ENCODE measurements at places on chromosomes 4 and X.

GRCh38 chrX:39816871-39817731 lies 280.7 kb downstream of the BCOR start:
- DNase-seq: no peak

- no peak for DNase-seq
These were observed 309.3 kb upstream of the FGF13 start for GRCh38 chrX:139020801-139021200.

GRCh38 chr4:24274381-24274941 lies 309.9 kb downstream of the DHX15 start:
- DNase-seq: no peak

DNA sequence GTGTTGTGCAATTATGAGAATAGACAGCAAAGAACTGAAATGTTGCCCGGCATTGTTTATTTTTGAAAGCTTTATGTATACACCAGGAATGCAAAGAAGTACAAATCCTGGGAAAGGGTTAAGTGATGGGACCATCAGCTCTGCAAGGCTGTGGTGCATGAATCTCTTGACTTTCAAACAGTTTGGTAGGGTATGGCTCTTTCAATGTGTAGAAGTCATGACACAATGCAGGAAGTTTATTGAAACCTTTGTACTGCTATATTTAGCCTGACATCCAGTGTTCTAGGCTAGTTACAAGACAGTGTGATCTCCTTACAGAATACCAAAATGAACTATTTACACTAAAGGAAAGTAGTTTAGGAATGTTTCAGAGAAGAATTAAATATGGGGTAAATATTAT lies 206.8 kb upstream of the HAND2 start:
- DNase-seq: no peak

GRCh38 chrX:133950214-133950613 lies 35.2 kb downstream of the GPC3 start:
- DNase-seq: no peak

GRCh38 chrX:132411310-132411977 lies 77.4 kb downstream of the MBNL3 start:
- no peak for DNase-seq

DNA sequence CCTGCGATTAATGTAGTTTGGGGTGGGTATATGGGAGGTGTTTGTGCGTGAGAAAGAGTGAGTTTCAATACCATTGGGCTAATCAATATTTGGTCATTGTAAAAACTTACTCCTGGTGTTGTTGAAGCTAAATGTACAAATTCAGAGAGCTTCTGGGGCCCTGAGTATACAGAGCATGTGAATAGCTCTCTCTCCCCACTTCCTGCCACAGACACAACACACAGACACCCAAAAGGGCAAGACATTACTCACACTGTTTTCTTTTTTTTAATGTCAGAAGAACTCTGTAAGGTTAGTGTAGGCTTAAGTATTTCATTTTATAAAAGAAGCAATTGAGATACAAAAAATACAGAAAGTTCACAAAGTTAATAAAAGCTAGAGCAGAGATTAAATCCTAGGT lies 151.3 kb upstream of the KCNIP4 start:
- DNase-seq: no peak

DNA sequence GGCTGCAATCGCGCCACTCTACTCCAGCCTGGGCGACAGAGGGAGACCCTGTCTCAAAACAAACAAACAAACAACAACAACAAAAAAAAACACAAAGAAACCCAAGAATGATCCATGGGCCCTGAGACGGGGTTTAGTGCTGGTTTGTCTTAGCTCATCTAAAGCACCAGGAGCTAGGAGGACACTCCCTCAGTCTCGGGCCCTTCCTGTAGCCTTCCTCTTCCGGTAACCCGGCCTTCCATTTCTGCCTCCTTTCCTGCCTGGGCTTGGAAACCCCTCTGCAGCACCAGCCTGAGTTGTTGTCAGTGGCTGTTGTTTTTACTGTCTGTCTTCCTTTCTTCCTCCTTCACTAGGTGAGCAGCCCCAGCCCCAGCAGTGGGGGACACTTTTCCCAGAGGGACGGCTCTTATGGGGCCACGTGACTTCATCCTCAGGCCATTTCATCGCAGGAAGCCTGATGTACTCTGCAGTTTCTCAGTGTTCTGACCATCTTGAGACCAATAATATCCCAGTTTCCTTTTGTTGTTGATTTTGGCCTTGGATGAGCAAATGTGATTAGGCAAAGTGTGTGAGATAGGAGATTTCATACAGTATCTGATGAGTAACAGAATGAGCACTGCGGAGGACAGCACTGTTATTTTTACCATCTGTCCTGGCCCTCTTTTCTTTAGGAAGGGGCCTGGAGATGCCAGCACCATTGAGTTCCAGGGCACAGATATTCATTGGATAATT lies 90.1 kb downstream of the ANAPC4 start:
- no peak for DNase-seq

- no peak for DNase-seq
These were observed 120.4 kb downstream of the PPARGC1A start for GRCh38 chr4:23769406-23769805.

DNA sequence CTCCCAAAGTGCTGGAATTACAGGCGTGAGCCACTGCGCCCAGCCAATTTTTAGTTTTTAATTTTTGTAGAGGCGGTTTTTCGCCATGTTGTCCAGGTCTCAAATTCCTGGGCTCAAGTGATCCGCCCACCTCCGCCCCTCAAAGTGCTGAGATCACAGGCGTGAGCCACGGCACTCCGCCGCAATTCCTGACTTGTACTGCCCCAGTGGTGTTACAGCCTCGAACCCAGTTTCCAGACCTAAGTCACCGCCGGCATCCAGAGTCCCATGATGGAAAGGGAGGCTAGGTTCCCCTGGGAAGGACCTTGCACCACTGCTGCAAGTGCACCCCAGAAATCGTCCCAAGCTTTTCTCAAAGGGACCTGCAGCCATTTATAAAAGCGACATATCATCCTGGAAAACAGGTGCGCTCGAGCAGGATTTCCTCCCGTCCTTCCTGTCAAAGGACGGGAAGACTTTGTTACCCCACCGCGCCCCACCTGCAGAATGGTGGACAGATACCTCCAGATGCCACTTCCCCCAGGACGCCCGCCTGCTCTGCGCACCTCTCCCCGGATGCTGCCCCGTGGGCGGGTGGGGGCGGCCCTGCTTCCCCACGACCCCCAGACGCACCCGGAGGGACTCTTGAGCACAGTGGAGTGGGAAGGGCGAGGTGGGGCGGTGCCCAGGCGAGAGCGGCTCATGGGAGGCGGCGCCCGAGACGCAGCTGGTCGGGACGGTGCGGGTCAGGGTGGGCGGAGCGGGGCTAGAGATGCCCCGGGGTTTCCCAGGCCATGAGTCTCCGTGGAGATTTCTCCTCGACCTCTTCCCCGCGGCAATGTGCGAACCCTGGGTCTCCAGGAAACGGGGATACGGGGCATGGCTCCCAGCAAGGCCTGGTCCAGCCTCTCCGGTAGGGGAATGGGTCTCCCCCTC lies 947 bp upstream of the RPL10 start:
- no peak for DNase-seq

GRCh38 chr4:68361146-68361589 lies 11.3 kb upstream of the YTHDC1 start:
- no peak for DNase-seq

GRCh38 chr4:173513651-173514050 lies 16.4 kb downstream of the HAND2 start:
- DNase-seq: no peak

DNA sequence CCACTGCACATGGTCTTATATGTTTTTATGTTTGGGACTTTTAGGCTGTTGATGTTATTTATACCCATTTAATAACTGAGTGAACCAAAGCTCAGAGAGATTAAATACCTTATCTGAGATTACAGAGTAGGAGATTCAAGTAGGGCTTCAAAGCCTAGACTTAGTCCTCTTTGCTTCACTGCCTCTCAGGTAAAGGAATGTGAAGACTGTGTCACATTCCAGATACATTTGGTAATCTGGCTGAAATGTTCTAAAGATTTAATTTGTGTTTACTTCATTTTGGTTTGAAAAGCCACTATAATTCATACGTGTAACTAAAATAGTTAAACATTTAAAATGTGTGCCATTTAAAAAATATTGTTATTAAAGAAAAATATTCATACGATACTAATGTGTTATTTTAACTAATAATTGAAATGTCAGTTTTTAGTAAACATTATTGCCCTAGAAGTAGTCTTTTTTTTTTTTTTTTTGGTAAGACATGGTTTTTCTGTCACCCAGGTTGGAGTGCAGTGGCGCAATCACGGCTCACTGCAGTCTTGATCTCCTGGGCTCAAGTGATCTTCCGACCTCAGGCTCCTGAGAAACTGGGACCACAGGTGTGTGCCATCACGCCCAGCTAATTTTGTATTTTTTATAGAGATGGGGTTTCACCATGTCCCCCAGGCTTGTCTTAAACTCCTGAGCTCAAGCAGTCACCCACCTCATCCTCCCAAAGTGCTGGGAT lies 54.3 kb downstream of the WWC2 start:
- DNase-seq: no peak

DNA sequence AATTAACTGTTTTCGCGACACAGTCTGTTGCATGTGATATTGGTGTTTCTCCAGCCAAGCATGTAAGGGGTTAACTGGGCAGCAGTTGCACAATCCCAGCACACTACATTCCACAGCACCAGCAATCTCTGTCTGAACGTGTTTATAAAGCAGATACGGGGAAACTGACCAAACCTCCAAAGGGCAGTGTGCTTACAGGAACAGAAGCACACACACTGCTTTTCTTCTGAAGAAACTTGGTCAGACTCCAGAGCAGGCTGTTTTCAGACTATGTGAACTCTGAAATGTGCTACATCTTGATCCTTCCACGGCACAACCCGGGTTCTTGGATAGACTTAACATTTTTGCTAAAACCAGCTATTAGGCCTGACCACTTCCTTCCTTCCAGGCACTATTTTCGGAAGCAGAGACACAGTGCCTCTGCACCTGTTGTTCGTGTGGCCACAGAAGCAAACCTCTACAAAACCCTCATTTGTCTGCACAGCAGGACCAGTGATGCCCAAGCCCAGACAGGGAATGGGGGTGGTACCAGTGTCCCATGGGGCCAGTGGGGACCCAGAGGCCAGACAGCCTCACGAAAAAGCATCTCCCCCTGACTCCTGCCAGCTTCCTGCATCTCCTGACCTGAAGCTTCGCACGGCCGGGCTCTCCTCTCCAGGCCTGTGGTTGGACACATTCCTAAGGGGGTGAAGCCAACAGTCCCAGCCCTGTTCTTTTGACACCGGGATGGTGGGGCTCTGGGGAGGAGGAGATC lies 90.1 kb downstream of the IRF2 start:
- DNase-seq: no peak

DNA sequence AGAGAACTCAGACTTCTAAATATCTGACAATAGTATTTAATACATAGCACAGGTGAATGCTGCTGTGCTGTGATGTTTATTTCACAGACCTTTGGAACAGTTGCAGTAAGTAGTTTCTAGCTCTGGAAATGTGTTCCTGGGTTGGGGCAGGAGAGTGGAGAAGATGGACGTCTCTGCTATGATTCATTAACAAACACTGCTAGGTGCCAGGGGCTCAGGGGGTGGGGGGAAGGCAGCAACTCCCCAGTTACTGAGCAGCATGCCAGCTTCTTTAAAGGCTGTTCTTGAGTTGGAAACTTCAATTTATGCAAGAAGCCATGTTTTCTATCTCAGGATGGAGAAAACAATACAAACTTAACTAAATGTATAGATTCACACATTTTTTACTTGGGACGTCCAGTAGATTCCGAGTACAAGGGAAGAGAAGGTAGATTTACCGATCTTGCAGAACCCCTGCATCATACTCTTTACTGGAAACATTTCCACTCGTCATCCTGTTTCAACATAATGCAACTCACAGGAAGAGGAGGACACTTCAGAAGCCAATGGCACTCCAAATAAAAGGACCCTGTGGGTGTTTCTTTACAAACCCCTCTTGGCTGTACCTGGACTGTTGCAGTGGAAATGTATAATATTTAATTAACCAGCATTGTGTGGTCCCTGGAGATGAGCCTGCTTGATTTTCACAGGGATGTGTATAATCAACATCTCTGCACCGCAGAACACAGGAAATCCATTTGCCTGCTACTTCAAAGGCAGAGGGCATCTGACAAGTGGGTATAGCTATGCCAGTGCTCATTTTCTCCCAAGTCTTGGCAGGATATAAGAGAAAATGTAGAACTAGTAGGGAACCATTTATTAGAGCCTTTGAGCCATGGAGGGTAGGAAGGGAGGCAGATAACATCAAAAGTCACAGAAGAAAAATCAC lies 171.4 kb downstream of the SH3KBP1 start:
- no peak for DNase-seq

GRCh38 chr4:61318431-61318830 lies 118.3 kb downstream of the ADGRL3 start:
- no peak for DNase-seq

DNA sequence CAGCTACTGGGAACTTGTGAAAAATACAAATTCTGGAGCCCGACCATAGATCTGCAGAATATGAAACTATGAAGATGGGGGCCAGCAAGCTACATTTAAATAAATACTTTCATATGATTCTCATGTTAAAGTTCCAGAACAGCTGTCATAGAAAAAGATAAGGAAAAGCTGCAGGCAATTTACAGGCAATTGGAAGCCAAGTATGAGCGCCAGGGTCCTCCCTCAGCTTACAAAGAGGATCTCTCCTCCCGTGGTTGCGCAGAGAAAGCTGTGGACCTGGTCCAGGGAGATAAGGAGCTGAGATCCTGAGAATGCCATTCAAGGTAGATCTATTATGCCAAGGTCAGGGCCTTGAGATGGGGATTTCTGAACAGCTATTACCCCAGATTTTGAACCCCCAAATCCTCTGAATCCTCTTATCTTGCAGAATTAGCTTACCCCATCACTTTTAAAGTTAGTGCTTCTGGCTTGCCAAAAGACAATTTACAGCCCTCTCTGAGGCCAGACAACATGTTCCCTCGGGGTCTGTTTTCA lies 25.6 kb upstream of the FRAS1 start:
- no peak for DNase-seq

DNA sequence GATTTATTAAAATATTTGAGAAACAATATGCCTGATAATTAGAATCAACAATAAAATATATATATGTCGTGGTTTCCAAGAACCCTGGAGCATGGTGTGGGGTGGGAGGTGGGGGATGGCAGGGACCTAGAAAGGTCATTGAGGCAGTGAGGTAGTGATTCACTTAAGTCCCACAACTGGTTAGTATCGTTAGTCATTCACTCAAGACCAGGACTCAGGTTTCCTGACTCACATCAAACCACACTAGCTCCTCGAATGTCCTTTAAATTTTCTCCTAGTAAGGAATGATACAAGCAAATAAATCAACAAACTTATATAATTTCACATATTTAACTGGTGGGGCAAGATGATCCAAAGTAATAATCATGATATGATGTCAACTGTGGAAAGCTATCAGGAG lies 158.8 kb upstream of the AADAT start:
- no peak for DNase-seq

- no peak for DNase-seq
These were observed 337.0 kb upstream of the DDX53 start for GRCh38 chrX:22662776-22663175.

GRCh38 chrX:10677490-10677889 lies 57.1 kb upstream of the MID1 start:
- DNase-seq: no peak

Measured in cerebellar nuclear complex (tissue), 1 donor.